PC-3 (cell line): ENCODE measurements at places on chromosomes 11 and 22. TPM values are rescaled to one million over a fixed set of nuclear protein-coding genes. Genes with fewer than 3 reads are reported as not detected.

PARVG gene
- not detected in 2 replicates for total RNA-seq

YPEL1 gene
- 0.23 and 3.2 TPM in 2 replicates for total RNA-seq

TP53AIP1 gene
- total RNA-seq, result 0.17 and 0.58 TPM in 2 replicates

KRTAP5-1 gene
- not detected in 2 replicates for total RNA-seq

SLC25A1 gene
- total RNA-seq, result 81.6 and 91.7 TPM in 2 replicates

SOX6 gene
- under 0.01 TPM in 1 of 2 replicates, not detected in the other for total RNA-seq
